Heart left ventricle (tissue), 16 donors: ENCODE measurements at places on chromosomes 12 and 14.

DNA sequence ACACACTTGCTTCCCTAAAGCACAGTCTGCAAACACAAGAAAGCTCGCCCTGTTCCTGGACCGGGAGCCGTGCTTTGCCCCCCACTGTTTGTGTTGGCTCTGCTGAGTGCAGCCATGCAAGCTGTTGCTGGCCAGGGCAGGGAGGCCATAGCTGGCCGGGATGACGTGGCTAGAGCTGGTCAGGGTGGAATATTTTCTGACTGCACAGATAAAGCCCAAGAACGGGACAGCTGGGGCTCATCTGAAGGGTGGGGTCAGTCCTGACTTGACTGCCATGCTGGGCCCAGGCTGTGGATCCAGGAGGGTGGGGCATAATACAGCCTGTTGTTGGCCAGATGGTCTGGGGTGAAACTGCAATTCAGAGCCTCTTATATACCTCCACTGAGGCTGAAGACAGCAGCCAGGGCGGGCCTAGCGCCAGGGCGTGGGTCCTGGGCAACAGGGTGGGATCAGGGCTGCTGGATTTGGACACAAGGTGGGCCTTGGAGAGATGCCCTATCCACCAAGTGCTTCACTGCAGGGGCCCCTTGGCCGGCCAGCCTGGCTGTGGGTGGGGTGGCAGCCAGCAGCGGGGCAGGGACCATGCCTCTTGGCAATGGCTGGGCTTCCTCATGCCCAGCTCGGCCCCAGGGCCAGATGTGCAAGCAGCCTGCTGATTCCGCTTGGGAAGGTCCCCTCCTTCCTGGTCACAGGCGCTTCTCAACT lies 14.8 kb downstream of the KMT5A start:
- DNase-seq, result peak; percentile 79

- no peak for DNase-seq
These were observed 72.3 kb downstream of the LRIG3 start for GRCh38 chr12:58847901-58848600.

DNA sequence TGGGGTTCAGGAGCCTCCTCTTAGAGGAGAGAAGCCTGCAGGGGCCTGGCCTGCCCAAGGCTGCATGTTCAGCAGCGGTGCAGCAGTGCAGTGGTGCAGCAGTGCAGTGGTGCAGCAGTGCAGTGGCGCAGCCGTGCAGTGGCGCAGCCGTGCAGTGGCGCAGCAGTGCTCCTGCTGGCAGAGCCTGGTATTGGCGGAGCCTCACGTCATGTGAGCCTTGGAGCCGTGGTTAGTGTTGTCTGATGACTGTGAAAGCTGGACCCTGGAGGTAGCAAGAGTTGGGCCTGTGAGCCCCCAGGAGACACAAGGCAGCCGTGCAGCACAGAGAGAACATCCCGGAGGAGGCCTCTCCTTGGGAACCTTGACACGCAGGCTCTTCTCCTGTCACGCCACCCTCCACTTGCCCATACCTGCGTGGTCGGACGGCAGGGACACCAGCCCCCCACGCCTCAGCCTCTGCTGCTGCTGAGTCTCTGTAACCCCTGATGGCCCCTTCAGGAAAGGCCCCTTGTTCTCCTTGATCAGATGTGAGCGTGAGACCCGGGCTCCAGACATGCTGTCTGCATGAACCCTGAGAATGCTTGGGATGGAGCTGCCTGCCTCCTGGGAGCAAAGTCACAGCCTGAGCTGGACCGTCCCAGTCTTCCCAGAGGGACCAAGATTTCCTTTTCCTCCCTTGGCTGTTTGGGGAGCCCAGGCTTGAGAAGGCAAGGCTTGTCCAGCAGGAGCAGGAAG lies 193.7 kb downstream of the KIF26A start:
- DNase-seq, result no peak

- DNase-seq, result no peak
These were observed 101.0 kb upstream of the FLRT2 start for GRCh38 chr14:85428926-85429325.

GRCh38 chr14:34874386-34875030 lies 652 bp downstream of the BAZ1A start:
- DNase-seq, result peak; percentile 77

DNA sequence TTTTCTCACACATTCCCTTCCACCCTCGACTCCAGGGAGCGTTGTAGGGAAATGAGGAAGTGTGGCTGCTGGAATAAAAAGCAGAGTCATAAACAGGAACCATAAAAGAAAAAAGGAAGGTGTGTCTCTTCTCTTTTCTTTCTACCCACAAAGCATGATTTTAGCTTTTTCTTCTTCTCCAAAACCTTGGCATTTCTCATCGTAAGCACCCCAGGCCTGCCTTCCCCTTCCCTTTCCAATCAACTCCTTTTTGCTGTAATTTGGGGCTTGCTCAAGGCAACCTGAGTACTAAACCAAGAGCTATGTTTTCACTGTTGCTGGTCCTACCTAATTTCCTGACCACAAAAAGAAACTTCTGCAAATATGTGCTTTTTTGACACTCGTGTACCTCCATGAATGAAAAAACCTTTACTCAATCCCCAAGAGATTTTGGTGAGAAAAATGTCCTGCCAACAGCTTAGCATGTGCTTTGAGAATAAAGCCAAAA lies 9.2 kb downstream of the PLBD1 start:
- DNase-seq, result no peak

DNA sequence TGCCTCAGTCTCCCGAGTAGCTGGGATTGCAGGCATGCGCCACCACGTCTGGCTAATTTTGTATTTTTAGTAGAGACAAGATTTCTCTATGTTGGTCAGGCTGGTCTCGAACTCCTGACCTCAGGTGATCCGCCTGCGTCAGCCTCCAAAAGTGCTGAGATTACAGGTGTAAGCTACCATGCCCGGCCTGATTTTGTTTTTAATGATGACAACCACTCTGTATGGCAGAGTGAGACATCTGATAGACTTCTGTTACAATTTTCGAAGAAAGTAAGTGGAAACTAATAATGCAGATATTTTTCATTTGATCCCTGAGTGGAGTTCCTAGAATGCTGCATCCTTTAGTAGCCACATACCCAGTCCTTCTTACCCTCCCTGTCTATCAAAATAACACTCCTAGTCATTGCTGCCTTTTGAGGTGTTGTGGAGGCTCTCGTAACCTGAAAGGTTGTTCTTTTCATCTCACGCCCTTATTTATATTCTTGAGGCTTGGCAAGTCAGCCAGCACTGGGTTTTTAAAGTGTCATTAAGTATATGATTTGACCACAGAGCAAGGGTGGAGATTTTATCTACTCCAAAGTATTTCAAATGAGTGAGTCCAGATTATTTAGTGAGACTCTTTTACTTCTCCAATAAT lies 5.9 kb upstream of the EID3 start:
- DNase-seq, result no peak

GRCh38 chr12:131710464-131711457 lies at the start of gene SFSWAP:
Gene SFSWAP, plus strand, starts transcription at chr12:131711090. Its CDS starts 140 bp downstream, at chr12:131711230.
- DNase-seq, result peak; percentile 88

DNA sequence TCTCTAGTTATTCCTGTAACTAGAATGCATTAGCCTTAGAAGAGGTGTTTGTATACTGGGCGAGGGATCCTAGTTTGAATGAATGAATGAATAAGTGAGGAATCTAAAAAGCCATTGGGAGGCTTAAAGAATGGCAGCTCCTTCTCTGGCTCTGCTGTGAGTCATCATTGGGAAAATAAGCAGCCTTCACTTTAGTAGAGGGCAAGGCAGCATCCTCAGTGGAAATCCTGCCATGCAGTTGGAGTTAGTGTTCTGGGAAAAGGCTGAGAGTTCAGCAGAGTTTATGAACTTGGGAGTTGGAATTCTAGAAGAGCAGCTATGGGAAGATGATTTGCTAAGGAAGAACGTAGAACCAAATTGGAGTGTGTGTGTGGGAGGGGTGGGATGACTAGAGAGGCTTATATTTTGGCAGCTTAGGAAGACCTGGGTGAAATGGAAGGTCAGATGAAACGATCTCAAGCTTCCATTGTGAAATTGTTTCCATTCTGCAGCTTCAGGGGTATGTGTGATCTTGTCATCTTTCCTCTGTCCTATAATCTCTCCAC lies 120.8 kb downstream of the PTCSC3 start:
- no peak for DNase-seq
